ENCODE measurements at places on chromosomes 12 and 14.

DNA sequence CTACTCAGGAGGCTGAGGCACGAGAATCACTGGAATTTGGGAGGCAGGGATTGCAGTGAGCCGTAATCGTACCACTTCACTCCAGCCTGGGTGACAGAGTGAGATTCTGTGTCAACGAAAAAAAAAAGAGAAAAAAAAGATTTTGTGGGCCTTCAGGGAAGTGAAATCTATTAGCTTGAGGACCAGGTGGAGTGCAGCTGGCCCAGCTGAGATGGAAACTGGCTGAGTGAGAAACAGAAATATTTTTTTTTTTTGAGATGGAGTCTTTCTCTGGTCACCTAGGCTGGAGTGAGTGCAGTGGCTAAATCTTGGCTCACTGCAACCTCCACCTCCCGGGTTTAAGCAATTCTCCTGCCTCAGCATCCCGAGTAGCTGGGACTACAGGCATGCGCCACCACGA is 2.3 kb upstream of the CLEC4C start:
- no peak for DNase-seq

DNA sequence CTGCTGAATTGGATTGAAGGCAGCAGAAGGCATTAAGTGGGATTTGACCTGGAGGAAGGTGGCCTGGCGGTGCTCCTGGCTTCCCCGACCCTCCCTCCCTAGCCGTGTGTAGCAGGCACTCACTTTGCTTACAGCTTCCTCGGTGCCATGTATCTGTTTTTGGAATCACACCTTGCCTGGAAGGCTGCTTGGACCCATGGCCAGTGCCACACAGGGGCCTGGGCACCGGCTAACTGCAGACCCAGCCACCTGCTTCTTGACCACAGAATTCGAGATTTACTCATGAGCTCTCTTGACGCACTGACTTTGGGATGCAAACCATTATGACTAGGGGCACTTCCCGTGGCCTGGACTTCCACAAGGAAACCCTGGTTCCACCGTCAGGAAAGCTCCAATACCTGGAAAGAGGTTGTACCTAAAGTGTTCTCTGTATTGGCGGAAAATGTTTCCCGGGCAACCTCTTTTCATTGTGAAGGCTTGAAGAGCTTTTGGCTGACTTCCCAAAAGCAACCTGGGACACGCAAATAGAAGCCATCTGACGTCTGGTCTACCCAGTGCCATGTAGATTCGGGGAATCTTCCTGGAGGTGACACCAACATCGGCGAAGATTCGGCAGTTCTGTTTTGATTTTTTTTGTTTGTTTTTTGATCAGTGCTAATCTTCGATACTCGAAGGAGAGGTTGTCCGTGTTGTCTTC is 125.6 kb upstream of the RTL1 start:
- DNase-seq = no peak

GRCh38 chr14:68625366-68626090 is 167.3 kb downstream of the ZFP36L1 start:
- no peak for DNase-seq

DNA sequence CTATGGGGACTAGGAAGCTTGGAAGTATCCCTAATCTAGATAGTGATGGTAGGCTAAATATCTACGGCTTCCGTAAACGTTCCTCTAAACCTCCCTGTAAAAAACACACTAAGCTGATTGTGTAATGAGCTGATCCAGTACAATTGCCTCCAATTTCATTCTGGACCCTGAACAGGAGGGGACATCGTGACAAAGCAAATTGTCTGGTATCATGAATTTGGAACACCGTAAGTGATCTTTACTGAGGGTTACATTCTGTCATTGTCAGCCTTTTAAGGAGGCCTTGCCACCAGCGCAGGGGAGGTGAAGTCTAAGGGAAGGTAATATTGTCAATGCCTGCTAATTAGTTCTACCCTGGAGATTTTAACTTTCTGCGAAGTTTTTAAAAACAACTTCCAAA is 487 bp upstream of the MGST1 start:
- no peak for DNase-seq

GRCh38 chr12:121239351-121240061 is 29.6 kb downstream of the P2RX4 start:
- DNase-seq = no peak

GRCh38 chr12:97118796-97119375 is 211.8 kb downstream of the NEDD1 start:
- no peak for DNase-seq

- DNase-seq = no peak
Measured at GRCh38 chr12:75728826-75729225, 217.4 kb upstream of the KRR1 start.
